Activated naive CD8-positive, alpha-beta T cell treated with anti-CD3 and anti-CD28 coated beads for 36 hours (primary cell): ENCODE measurements at places on chromosomes 7 and 10. TPM values are rescaled to one million over a fixed set of nuclear protein-coding genes. Genes with fewer than 3 reads are reported as not detected.
A peak's percentile ranks its signal among the peaks of the same experiment; 100 is the strongest.

DNA sequence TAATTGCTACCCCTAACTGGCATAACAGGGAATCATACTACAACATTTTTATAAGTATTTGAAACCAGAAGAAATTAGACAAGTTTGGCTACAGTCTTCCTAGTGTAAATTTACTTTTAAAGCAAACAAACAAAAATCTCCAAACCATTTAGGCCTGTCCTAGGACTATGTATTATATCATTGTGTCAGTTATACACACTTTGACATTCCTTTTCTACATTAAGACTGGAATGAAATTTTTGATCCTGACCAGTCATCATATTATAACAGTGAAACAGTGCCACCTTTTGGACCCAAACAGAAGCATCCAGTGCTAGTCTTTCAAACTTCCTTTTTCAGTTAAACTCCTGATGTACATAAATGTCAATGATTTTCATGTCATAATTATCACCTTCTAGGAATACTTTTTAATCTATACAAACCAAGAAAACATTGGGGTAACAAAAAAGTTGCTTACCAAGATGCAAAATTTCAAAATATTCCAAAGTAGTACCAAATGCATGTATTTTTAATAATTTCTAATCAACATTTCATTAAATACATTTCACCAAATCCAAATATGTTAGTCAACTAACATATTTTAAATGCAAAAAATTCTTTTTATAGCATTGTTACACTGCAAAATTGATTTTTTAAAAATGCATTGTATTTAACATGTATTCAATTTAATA lies 75.7 kb downstream of the IMMP2L start:
- no peak for DNase-seq

- no peak for DNase-seq
Observed at GRCh38 chr10:30686708-30687107, 57.2 kb upstream of the LYZL2 start.

The PTF1A gene
- not detected for total RNA-seq

- peak; percentile 68 for DNase-seq
Observed at GRCh38 chr10:27242951-27243551, 2.5 kb upstream of the ACBD5 start.

The GNGT1 gene
- total RNA-seq = not detected

The ELFN1 gene
- total RNA-seq = 0.14 TPM

DNA sequence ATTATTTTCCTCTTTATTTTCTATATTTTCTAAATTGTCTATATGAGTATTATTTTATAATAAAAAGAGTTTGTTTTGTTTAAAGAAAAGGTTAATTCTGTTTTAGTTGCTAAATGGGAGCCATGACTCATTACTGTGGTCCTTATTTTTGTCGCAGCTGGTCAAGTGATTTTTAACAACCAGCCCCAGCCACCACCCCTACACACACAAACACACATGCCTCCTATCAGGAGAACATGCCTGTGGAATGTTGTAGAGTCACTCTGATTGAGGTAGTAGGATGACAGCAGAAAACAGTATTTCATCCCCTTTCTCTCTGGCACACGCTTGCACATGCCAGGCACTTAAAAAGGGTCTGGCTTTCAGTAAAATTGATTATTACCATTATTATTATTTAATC lies 68.6 kb upstream of the GDF10 start:
- no peak for DNase-seq

DNA sequence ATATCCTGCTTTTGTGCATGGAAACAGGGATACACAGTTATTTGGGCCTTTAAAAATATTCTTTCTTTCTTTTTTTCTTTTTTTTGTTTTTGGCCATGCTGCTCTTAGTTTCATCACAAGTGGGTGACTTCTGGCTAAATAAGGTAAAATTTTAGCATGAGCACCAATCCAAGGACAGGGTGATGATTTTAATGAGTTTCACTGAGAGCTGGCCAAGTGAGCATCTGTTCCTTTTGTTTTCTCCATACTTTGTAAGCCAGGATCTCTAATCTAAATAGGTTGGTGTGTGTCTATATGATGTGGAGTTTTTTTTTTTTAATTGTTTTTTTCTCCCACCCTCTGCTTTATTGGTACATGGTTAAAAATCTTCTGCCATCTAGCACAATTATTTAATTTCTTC lies 106.8 kb downstream of the POLL start:
- no peak for DNase-seq

- peak; percentile 45 for DNase-seq
Observed at GRCh38 chr7:92404170-92404614, 43.1 kb upstream of the GATAD1 start.

DNA sequence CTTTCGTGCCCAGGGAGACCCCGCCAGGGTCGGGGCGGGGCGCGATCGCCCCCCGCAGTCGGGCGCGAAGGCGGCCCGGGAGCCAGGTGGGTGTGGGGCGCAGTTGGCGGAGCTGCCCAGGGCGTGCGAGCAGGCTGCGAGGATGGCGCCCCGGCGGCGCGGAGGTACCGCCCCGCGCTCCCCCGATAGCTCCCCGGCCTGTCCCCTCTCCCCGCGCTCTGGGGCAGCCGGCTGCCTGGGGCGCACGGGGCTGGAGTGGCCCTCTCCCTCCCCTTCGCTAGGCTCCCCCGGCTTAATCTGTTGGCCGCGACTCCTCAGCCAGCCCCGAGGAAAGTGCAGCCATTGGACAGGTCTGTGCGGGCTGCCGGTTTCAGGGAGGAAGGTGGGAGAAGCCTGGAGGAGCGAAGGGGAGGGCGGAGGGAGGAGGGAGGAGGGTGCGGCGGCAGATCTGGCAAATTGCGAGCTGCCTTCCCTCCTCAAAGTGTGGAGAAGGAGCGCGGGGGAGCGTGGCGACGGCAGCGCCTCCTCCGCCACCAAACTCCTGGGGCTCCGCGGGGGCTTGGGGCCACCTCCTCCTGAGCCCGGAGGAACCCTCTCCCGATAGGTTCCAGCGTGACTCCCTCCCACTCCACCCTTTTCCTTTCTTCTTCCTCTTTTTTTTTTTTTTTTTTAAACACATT lies 361 bp upstream of the PLXDC2 start:
- peak; percentile 10 for DNase-seq

DNA sequence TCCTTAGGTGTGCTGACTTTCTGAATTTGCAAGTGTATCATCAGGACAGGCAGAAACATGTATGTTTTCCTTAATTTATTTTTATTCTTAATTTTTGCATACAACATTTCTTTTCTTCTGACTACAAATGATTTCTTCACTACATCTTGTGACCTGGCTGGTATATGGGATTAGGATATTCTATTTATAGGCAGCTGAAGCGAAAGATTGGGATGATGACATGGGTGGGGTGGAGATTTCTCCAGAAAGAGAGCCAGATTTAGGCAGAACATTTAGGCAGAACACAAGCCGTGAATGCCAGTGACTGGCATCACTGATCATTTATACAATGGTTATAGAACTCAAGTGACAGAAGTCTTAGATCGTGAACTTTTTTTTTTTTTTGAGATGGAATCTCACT lies 256.7 kb downstream of the KLF6 start:
- no peak for DNase-seq

GRCh38 chr10:95998255-95998784 lies 45.1 kb upstream of the CCNJ start:
- DNase-seq = no peak

DNA sequence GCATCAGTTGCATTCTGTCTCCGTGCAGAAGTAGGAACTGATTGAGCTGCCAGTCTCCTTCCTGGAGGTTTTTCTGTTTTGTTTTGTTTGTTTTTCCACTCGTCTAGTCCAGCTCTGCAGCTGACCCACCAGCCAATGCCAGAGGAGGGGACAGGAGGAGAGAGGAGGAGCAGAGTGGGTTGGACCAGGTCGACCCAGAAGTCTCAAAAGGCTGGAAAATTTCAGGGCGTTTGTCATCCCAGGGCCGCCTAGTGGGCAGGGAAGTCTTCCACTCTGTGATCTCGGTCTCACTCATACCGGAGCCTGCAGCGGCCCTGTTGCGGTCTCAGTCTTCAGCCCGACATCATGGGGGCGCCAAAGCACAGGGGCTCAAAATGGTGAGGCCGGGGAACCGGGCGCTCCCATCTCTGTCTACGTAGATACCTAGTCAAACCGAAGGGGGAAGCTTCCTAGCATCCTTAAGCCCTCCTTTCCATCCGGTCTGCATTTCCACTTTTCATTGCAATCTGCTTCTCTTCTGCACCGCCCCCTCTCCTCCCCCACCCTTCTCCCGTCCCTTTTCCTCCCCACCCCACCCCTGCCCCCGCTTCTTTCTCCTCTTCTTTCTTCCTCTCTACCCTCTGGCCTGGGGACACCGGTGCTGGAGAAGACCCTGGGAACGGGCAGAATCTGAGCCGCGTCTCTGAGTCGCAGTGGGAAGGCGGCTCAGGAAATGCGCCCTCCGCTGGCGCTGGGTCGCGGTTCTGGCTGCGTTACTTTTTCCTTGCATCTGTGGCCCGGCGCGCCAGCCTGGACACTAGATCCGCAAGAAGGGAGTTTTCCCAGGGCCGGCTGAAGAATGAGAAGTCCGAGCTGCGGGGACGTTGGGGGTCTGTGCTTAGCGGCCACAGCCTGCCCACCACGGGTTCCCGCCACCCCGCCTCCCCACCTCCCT lies 16.2 kb upstream of the PAX2 start:
- DNase-seq = peak; percentile 44

GRCh38 chr10:126186766-126187165 lies 201.5 kb downstream of the ADAM12 start:
- DNase-seq = no peak

DNA sequence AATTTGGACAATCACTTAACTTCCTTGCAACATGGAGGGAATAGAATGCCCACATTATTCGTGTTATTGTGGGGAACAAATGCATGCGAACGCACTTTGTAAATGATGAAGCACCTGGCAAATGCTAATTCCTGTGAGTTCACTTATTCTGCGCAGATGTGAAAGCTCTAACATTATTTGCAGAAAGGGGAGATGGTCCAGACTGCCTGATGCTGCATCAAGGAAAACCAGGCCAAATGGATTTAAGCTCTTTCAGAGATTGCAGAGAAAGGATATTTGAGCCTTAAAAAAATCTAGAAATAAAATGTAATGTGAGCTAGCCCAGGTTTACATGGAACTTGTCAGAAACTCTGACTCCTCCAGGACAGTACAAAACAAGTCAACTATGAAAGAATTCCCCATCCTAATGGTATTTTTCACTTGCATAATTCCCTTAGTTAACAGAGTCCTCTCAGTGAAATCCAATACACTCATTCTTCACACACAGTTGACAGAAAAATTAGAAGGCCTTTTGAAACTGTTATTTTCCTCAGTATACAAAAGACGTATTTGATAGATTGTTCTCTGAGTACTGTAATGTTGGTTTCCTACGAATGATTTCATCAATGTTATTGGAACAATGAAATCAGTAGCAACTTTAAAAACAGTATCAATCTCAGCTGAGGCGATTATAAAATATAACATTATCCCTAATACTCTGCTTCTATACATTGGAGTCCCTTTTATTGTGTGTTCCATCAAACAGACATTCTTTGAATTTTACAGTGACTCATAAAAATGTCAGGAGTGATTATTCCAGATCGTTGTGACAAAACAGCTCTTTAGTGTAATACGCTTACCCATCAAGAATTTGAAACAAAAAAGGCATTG lies 136.3 kb upstream of the ANK3 start:
- no peak for DNase-seq

GRCh38 chr7:71015252-71015900 lies 116.6 kb upstream of the GALNT17 start:
- DNase-seq = no peak

DNA sequence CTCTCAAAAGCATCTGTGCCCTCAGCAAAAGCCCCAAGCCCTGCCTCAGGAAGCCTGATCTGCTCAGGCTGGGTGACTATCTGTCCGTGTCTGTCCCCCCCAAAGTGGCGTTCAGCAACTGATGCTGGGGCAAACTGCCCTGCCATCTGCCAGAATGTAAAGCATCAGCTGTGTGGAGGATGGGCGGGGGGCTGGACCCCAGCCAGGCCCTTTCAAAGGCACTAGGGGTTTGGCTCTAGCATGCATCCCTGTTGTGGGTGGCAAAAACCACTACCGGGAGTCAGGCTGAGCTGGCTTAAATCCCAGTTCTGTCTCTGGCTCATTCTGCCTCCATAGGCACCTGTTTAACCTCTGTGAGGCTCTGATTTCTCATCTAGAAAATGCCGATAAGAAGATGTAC lies 35.5 kb downstream of the GPRIN2 start:
- no peak for DNase-seq

The ANKRD61 gene
- total RNA-seq = not detected

DNA sequence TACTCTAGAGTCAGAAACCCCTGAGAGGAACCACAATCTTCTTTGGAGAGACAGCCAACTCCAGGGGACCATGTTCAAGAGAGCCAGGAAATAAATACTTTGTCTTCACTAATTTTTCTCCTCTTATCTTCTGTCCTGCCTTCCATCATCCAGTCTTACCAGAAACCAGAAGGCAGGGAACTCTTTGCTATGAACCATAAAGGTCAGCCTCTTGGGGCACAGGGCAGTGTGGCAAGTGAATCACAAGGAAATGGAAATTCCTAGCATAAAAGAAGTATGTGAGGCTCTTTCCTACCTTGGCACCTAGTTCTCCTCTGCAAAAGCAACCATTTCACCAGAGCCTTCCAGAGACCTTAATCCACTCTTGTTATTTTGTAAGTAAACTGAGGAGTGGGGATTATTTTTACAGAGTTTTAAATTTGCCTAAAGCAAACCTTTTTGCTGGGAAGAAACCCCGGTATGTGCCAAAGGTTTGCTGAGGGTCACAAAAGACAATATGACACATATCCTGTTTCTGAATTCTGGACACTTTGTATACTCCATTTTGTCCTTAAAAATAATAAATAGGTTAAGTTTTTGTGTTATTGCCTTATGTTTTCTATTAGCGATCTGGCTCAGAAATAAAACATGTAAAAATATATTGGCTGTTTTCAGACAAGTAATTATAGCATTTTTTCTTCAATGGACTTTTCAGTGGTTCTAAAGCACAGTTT lies 87.1 kb downstream of the ADAM22 start:
- DNase-seq = no peak

The FHIP2A gene
- total RNA-seq = 13.2 TPM

GRCh38 chr7:69597278-69598076 lies 798 bp upstream of the AUTS2 start:
- DNase-seq = no peak

The FKBP6 gene
- total RNA-seq = not detected

DNA sequence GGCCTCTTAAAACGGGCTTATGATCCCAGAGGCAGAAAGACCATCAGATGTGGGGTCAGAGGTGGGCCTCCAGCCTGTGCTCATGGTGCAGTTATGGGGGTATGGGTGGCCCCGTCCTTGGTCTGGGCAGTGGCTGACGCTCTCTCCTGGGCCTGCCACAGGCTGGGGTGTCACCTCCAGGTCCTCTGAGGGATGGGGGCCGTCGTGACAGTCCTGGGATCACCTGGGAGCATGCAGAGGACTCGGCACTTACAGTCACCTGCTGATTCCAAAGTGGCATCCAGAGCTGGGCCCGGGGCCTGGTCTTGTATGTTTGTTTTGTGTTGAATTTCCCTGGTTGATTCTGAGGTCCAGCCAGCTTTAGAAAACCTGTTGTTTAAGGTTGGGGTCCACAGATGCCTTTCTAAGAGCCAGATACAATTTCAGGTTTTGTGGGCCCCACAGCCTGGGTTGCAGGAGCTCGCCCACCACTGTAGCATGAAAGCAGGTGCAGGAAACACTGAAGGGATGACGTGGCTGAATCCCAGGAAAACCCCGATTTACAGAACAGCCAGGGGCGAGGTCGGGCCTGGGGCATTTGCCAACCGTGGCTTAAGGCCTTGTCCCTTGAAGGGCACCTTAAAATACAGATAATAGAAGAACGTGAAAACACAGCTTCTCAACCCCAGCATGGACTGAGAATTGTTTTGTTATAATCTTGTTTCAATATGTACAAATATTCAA lies 170.7 kb upstream of the PPP2R2D start:
- no peak for DNase-seq

- DNase-seq = no peak
Observed at GRCh38 chr10:52276986-52277385, 37.1 kb upstream of the DKK1 start.

The RFC2 gene
- total RNA-seq = 112 TPM

- DNase-seq = no peak
Observed at GRCh38 chr10:55641601-55642000, 719.5 kb downstream of the ZWINT start.
